ENCODE measurements at places on chromosomes 1 and 21.

DNA sequence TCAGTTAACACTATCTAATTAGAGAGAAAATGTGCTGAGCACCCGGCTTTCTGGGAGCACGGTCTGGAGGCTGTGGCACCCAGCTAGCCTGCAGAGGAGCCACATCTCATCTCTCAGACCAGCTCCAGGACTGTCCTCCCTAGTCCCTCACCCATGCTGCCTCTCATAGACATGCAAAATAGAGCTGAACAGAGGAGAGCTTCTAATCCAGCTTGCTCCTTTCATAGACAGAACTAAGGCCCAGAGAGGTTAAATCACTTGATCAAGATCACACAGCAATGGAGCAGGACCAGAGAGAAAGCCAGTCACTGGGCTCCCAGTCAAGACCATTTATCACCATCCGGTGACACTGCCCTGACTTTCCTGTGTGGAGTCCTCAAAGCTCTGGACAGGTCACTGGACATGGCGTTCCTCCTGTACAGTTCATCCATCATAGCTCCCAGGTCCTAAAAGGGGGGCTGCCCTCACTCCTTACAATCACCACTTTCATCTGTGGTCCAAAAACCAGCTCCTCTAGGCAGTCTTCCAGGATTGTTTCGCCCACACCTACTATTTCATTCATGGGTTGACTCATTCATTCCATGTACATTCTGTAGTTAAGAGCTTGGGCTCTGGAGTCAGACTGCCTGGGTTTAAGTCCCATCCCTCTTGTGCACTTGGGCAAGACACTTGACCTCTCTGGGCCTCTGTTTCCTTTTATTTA lies 8.8 kb upstream of the CAMK2N1 start:
- no peak for DNase-seq

GRCh38 chr1:161932668-161933067 lies 91.0 kb downstream of the OLFML2B start:
- no peak for DNase-seq

DNA sequence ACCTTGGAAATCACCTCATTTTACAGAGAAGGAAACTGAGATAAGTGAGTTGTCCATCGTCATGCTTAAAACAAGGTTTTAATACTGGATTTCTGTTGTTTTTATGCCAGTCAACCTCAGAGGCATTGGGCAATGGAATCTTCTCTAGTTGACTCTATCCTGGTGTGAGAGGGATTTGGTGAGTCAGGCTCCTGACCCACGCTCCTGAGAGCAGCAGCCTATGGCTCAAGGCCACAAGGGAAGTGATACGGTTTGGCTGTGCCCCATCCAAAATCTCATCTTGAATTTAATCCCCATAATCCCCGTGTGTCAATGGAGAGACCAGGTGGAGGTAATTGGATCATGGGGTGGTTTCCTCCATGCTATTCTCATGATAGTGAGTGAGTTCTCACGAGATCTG lies 90.1 kb downstream of the TLR5 start:
- DNase-seq, result no peak

- DNase-seq, result peak; percentile 43
Measured at GRCh38 chr1:25695771-25696311, 79.2 kb downstream of the MAN1C1 start.

DNA sequence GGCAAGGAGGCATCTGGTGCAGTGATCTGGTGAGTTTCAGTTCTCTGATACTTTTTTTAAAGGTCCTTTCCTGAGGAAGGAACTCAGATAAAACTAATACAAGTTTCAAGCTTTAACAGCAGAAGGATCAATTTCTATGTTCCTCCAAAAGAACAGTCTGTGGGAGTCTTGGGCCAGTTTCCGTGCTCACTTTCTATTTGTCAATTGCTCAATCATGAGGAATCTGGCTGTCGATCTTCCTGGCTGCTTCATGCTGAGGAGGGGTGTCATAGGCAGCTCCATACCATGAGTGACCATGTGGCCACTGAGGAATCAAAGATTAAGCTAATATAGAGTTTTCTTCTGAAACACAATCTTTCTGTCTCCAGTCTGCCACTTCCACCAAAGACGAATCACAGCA lies 11.4 kb upstream of the TMEM125 start:
- no peak for DNase-seq

GRCh38 chr1:40563266-40563665 lies 31.8 kb downstream of the ZNF684 start:
- no peak for DNase-seq

DNA sequence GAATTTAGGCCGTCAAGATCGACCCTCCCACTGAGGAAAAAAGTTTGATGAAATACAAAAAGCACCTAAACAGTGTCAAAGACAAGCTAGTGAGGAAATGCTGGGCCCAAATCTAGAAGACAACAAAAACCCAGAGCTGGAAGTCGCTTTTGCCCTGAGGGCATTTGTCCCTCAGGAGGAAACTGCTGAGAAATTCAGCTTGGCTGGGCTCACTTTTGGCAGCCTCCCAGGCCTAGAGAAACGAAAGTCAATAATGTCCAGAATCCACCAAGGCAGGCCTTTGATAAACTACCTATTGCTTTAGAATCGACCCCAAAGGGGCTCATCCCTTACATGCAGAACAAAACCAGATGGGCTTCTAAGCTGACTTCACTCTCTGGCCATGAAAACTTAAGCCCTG lies 38.9 kb downstream of the SYT2 start:
- no peak for DNase-seq

DNA sequence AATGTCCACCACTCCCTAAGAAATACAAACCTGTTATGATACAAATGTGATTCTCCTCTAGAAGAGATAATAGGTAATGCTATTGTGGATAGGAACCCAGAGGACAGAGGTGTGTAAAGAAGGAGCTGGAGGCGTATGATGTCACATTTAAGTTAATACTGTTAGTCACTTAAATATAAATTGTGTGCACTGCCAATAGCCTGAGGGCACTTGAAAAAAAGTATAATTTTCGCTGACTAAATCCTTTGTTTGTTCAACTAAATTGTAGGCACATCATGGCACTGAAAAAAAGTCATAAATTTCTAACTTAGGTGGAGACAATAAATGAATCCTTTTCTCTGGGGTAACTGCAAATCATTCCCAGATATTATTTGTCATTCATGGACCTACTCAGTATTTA lies 4.4 kb downstream of the RCSD1 start:
- DNase-seq, result no peak
